ENCODE measurements at places on chromosomes 1 and 21.

DNA sequence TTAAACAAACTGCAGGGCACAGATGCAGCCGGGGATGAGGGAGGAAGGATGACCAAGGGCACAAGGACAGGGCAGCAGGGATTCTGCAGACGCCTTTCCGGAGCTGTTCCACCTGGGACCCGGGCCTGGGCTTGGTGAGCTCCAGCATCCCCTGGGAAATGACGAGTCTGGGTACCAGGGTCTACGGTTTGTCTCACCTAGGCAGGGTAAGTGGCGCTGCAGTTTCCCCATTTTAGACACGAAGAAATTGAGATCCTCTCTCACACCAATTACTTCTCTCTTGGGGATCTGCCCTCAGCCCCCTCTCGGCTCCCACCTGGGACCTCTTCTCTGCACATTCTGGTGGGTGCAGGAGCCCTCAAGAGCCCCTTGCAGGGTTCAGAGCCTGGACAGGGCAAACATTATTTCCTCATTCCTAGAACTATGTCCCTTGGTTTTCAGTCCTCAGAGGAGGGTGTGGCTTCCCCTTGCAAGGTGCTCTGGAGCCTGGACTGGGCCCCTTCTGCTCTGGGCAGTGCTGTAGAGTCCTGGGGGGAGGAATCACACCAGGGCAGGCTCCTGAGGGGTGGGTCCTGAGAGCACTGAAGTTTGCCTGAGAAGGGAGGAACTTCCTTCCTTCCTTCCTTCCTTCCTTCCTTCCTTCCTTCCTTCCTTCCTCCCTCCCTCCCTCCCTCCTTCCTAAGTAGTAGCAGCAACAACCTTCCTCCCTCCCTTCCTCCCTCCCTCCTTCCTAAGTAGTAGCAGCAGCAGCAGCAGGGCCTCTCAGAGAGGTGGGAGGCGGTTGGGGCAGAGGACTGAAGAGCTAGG lies 16.0 kb downstream of the RAP1GAP start:
- DNase-seq = no peak

- no peak for DNase-seq
Measured at GRCh38 chr1:64263856-64264255, 60.4 kb downstream of the UBE2U start.

DNA sequence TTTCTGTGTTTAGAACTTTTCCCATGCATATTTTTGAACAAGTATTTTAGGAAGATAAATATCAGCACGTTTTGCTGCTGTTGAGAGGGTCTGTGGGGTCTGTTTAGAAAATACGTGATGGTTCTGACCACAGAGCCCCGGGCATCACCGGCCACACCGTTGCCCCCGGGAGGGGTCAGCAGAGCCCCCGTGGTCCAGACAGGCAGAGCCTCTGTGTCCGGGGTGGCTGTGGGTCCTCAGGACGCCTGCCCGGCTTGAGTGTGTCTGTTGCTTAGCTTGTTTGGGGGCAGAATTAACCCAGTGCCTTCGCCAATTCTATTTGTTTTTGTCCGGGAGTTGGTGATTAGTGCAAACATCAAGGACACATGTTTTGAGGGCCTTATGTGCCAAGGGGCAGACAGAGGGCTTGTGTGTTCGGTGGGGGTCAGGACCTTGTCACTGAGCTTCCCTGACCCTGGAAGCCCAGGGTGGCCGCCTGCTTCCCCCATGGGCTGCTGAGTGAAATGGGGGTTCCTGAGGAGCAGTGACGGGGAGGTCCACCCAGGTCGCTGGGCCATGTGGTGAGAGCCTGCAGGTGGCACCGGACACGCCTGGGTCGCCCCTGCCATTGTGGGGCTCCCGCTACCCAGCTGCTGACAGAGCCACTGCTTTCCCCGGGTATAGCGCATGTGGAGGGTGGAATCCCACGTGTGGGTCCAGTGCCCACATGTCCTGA lies 122.2 kb downstream of the SIK1 start:
- no peak for DNase-seq

GRCh38 chr1:200332716-200333115 lies 77.1 kb downstream of the ZNF281 start:
- no peak for DNase-seq

DNA sequence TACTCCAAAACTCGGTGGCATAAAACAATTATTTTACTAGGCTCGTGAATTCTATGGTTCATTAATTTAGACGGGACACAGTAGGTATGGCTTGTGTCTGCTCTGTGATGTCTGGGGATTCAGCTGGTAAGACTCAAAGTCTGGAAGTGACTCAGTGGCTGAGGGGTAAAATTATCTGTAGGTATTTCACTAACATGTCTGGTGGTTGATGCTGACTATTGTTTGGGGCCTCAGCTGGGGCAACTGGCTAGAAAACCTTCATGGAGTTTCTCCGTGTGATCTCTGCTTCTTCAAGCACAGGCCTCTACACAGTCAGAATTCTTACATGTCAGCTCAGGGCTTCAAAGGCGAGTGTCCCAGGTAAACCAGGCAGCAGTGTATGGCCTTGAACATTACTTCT lies 41.2 kb upstream of the KLF17 start:
- no peak for DNase-seq

GRCh38 chr21:15775981-15776380 lies 46.2 kb downstream of the USP25 start:
- DNase-seq = no peak

- DNase-seq = no peak
Measured at GRCh38 chr1:67436511-67437055, 6.4 kb upstream of the SERBP1 start.

DNA sequence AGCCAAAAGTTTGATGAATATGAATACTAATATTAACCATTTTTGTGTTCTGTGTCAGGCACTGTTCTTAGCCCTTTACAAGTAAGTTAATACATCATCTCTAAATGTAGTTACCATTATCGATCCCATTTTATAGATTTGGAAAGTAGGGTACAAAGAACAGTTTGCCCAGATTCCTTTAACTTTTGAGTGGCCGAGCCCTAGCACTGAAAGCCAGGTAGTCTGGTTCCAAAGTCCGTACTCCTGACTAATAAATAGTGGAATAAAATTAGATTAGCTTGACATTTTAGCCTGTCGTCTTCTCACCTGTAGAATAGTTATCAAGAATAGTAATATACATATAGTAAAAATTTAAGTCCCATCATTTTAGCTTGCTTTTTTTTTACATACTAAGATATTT lies 70.6 kb downstream of the PTBP2 start:
- no peak for DNase-seq

DNA sequence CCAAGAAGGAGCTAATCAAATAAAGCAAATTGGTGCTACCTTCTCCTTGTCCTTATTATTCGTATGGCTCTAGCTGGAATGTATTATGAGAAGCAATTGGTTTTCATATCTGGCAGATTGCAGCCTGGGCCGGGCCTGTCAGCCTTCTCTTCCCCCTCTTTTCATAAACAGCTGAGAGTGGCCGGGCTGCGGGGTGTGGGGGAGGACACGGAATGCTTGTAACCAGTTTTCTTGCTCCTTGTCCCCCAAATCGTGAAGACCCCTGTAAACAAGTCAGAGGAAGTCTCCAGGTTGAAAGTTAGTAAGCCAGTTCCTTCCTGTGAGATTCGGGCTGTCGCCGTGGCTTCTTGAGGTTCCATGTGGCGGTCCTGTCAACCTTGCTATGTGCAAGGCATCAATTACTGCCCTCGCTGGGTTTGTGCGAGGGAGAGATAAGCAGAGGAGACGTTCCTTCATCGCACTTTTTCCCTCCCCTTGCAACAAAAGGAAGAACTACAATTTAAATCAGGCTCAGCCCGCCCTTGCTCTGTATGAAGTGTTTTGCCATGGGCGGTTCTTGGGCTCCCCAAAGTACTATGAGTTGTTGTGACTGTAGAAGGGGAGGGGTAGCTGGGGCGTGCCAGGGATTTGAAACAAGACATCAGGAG lies 450.7 kb downstream of the CAMTA1 start:
- DNase-seq = no peak

DNA sequence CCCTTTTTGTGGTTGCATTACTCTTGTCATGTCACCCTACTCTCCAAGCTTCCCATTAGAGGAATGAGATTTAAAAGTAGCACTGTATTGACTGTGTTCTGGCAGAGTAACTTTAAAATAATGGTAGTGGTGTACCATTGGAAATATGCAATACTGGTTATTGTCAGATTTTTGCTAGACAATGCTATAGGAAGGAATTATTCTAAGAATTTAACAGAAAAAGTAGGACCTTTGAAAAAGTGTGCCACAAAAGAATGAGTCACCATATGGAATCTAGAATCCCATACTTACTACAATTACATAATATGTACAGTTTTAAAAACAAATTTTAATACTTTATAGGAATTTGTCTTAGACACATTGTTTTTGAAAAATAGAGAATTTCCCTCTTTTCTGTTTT lies 13.8 kb downstream of the MIER1 start:
- DNase-seq = no peak

DNA sequence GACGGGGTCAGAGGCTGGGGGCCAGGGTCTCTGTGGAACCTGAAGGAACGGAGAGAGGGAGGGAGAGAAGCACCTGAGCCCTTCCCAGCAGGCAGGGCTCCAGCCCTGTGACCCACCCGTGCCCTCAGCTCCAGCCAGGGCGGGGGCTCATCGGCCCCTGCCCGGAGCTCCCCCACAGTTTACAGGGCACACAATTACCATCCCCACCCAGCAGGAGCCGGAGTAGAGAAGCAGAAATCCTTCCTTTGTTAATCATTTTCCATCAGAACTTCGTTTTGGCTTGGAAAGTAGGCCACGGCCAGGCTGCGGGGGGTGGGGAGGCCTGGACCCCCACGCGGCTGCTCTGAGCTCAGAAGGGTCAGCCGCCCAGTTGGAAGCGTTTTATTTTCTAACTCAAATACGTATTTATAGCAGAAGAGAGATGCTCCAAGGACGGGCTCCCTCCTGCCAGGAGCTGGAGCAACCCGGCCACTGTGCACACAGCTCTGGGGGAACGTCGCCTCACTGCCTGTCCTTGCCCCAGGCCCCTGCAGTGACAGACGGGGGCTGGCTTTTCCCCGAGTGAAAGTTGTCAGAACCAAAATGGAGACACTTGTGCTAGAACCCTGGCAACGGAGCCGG lies 42.7 kb upstream of the ADARB1 start:
- no peak for DNase-seq

DNA sequence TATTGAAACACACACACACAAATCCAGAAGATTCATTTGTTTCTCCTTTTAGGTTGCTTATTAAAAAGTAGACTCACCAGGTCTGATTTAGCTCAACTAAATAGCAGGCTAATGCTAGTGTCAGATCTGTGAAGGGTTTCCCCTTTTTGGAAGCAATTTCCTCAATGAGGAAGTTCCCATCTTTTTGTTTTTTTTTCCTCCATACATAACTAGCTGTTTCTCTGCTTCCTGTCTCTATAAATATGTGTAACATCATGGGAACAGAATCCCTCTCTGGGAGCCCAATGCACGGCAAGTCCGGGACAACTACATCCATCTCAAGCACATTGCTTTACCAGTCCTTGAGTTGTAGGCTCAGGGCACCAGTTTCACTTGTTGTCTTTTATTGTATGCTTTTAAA lies 1421.1 kb downstream of the PLA2G4A start:
- no peak for DNase-seq

- DNase-seq = no peak
Measured at GRCh38 chr1:159275891-159276290, 26.2 kb upstream of the FCER1A start.

DNA sequence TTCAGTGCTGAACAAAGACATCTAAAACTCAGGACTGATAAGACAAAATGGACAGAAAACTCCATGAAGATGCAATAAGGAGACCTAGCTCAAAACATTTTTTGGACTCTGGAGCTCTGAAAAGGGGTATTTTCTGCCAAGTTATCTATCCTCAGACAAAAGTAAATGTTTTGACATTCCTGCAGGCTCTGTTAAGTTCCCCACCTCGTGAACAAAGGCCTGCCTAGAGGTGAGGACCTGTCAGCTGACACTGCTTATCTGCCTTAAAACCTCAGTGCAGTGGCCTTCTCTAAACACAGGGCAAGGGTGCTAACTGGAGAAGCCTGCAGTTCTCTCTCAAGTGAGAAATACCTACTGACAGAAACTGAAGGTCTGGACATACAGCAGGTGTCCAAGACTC lies 41.1 kb downstream of the COLGALT2 start:
- no peak for DNase-seq

GRCh38 chr1:33741749-33742148 lies 122.1 kb upstream of the HMGB4 start:
- no peak for DNase-seq

DNA sequence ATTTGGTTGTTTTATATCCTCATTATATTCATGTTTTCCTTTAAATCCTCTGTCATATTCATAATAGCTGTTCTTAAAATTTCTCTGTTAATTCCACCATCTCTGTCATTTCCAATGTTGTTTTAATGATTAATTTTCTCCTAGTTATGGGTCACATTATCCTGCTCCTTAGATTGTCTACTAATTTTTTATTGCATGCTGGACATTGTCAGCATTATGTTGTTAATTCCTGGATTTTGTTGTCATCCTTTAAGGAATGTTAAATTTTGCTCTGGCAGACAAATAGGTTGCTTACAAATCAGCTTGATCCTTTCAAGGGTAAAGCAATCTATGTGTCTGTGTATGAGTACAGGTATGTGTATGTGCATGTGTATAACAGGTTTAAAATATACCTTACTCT lies 393.8 kb upstream of the POU3F1 start:
- DNase-seq = no peak

- DNase-seq = no peak
Measured at GRCh38 chr21:45640001-45640887, 3.3 kb upstream of the PCBP3 start.

- peak; percentile 77 for DNase-seq
Measured at GRCh38 chr1:154324669-154325582, at the start of gene ATP8B2. ATP8B2 (plus strand) TSS chr1:154325525; CDS start chr1:154328142, 2,617 bp downstream.

DNA sequence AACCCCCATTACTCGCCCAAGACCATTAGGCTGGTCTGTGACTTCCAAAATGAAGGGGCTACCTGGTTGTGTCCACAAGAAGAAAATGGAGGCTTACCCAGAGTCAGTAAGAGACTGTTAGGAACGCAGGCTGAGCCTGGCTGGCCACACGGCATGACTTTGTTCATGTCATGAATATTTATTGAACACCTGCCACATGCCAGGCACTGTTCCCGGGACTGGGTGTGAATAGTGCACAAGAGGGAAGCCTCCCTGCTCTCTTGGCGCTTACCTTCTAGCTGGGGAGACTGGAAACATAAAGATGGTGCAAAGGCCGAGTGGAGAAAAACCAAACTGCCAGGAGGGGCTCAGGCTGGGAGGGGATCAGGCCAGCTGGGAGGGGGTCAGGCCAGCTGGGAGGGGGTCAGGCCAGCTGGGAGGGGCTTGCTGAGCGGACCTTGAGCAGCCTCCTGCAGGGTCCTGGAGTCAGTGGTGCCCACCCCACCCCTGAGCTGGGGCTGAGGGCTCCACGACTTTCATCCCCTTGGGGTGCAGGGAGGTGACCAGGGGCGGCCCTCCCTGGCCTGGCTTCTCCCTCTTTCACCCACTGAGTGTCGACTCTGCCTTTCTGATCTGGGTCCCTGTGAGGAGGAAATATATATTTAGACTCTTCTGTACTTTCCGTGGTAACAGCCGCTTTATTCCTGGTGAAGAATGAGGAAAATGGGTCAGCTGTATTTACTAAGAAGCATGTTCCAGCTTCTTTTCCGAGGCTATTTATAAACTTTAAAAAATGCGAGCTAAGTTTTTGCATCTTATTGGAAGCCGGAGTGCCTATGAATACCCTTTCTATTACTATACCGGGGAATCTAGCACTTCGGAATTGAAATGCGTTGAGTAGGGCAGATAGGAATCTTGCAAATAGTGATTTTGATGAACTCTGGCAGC lies 139.0 kb downstream of the CAMTA1 start:
- no peak for DNase-seq

GRCh38 chr21:29568020-29568697 lies 269.4 kb downstream of the BACH1 start:
- no peak for DNase-seq
